ENCODE measurements at places on chromosomes 4 and X. TPM values are rescaled to one million over a fixed set of nuclear protein-coding genes. Genes with fewer than 3 reads are reported as not detected.

Gene SRPX
- total RNA-seq: 91.2 TPM

Gene PNCK
- total RNA-seq: 0.26 TPM

Gene EGF
- 0.83 TPM for total RNA-seq

Gene UBL4A
- 42.8 TPM for total RNA-seq

Gene CFAP47
- total RNA-seq: not detected

Gene FAM53A
- total RNA-seq: 0.77 TPM

Gene PCSK1N
- total RNA-seq: 0.17 TPM

Gene LRPAP1
- 62.9 TPM for total RNA-seq
